Osteoblast (primary cell): ENCODE measurements at places on chromosomes 2 and 18. TPM values are rescaled to one million over a fixed set of nuclear protein-coding genes. Genes with fewer than 3 reads are reported as not detected.
A peak's percentile ranks its signal among the peaks of the same experiment; 100 is the strongest.

DNA sequence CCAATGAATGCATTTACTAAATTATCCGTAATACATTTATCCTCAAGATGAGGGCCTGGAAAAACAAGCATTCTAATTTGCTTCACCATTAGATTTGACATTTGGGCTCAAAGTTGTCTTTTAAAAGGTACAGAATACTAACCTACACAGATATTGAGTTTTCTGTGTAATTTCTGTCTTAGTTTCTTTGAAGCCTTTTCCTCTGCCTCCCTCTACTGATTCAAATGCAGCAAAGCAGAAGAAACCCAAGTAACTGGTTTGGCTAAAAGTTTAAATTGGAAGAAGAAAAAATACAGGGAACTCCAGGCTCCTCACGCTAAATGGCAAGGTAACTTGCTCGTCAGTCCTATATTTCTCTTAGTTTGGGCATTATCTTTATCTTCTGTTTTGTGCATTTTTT is 53.3 kb upstream of the SLC5A7 start:
- no peak for DNase-seq

Gene SLC38A11
- not detected in 2 replicates for total RNA-seq

DNA sequence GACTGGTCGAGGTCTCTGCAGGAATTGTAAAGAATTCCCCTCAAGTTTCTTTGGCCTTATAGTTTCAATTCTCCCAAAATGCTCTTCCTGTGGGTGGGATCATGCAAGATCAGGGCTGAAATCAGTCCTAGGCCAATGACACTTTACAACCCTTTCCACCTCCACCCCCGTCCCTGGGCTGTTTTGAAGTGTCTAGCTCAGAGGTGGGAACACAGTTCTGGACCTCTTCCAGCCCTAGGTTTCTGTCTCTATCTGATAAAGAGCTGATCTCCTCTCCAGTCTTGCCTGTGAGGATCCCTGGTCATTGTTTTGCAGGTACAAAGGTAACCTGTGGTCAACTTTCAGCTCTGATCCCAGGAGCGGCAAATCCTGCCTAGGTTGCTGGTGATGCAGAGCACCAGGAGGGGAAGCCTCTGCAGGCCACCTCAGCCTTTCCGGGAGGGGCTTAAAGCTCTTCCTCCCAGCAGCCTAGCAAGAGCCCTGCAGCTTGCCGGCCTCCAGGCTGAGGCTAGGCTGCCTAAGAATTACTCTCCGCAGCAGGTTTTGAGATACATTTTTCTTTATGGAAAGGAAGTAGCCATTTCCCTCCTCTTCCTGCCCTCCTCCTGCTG is 69.8 kb upstream of the WIPF1 start:
- no peak for DNase-seq

GRCh38 chr18:60246606-60247005 is 126.0 kb downstream of the MC4R start:
- DNase-seq = no peak

GRCh38 chr2:6828299-6828584 is 37.5 kb downstream of the CMPK2 start:
- no peak for DNase-seq

DNA sequence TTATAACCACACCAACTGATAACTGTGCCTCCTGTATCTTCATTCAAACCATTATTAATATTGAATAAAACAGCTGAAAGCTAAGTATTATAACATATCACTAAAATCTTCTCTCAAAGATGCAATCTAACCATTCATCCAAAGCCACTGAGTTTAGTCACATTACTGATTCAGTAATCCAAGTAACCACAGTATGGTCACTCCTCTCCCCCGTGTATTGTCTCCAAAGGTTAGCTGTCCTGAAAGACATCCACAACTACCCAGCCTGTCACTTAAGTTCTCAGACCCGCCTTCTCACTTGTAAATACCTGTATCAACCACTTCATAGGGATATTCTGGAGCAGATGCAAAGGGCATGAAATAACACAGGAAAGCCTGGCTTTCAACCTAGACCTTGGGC is 213.4 kb upstream of the BOD1L2 start:
- no peak for DNase-seq

DNA sequence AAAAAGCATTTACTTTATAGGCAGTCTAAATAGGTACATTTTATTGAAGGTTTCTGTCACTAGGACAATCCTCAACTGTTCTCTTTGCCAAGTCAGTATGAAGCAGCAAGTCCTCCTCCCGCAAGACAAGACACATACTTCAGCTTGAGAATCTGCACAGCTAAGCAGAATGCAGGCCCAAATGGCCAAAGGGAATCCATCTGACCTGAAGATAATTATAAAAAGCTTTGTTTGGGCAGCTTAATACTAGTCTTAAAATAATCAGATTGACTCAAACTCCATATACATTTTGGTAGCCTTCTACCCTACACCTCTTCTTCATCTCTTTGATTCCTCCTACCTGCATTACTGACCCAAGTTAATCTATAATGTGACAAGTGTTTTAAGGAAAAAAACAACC is 1.8 kb downstream of the LANCL1 start:
- DNase-seq = no peak

- no peak for DNase-seq
Observed at GRCh38 chr18:2108591-2108990, 462.7 kb downstream of the METTL4 start.

- no peak for DNase-seq
Observed at GRCh38 chr2:54557601-54558187, 101.6 kb downstream of the SPTBN1 start.

Gene ZNF532
- total RNA-seq = 49.6 and 51.6 TPM in 2 replicates

Gene KCNG2
- total RNA-seq = not detected in 2 replicates

DNA sequence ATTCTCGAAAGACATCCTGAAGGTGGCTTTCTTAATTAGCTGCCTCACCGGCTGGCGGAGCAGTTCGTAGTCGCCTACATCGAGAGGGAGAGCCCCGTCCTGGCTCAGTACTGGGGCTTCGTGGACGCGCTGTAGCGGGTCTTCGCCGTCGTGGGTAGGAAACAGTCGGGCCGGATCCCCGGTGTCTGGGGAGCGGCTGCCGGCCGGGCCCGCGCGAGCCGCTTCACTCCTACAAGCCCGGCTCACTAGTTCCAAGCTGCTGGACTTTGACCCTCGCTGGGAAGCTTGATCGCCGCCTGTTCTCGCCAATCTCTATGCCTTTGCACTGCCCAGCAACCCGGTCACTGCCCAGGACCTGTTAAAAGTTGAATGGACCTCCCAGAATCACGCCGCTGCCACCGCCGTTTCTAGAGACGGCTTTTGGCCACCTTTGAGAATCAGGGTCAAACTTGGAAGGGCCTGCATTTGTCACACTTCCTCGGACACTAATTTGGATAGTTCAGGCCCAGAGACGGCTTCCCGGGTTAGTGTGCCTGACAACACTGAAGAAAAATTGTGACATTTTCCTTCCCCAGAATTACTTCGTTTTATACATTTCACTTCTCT is 41.4 kb upstream of the AKAIN1 start:
- DNase-seq = peak; percentile 23

DNA sequence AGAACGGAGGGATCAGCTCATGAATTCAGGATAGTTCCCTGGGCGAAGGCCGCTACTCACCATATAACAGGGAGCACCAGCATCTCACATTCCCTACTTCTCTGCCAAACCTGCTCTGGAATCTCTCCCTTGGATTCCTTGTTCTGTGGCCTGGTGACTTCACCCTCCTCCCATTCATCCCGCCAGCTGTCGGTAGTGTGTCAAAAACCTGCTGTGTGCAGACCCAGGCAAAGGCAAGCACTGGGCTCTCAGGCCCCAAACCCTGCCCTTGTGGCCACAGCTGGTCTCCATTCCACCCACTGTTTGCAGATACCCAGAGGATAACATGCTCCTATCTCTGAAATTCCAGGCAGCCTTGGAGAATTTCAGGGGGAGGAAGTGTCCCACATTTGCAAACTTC is 151.6 kb downstream of the CAPN13 start:
- DNase-seq = peak; percentile 43

Gene DSC3
- total RNA-seq = under 0.01 TPM in 2 replicates

DNA sequence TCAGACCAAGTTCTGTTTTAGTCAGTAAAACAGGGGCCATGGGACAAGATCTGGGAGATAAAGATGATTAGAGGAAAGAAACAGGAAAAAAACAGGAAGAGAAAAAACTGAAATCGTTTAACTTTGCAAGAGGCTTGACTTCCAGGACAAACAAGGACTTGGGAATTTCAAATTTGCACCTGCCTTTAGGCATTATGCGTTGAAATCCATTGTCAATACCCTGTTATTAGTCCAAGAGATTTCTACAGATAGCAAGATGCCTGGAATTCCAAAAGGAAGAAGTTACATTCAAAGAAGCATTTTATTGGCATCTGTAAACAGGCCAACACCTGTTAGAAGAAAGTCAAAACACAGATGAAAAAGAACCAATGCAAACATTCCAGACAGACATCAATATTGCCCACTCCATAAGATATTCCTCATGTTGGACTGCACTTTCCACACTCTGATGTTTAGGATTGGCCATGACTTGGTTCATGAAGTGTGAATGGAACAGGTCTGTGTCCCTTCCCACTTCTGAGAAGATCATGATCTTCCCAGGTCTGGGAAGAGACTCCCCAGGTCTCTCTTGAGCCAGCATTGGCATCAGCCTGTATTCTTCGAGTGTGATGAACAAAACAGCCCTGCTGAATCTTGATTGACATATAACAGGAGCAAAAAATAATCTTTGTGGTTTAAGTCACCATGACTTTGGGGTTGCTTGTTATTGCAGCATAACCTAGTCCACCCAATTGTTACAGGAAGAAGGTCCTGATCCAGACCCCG is 181.4 kb upstream of the FN1 start:
- DNase-seq = no peak

Gene SLC4A5
- 0.36 and 2.7 TPM in 2 replicates for total RNA-seq

- DNase-seq = no peak
Observed at GRCh38 chr2:24375349-24376087, 15.2 kb upstream of the ITSN2 start.

GRCh38 chr18:62245177-62245576 is 58.1 kb downstream of the RELCH start:
- no peak for DNase-seq

DNA sequence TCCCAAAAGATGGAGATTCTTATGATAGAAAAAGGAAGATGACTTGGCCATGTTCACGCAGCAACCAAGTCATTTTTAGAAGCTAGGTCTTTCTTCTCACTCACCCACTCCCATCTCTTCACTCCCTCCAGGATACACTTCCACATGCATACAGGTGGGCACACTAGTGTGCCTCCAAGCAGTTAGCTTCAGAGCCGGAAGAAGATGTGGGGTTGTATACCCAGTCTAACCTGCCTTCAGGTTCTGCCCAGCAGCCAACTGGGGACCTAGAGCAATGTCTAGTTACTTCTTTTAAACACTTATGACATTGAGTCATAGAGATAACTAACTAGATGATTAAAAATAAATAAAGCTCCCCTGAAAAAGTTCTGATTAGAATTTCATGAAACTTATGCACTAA is 21.8 kb upstream of the TANK start:
- no peak for DNase-seq

GRCh38 chr2:183243758-183244157 is 119.5 kb downstream of the NUP35 start:
- no peak for DNase-seq

DNA sequence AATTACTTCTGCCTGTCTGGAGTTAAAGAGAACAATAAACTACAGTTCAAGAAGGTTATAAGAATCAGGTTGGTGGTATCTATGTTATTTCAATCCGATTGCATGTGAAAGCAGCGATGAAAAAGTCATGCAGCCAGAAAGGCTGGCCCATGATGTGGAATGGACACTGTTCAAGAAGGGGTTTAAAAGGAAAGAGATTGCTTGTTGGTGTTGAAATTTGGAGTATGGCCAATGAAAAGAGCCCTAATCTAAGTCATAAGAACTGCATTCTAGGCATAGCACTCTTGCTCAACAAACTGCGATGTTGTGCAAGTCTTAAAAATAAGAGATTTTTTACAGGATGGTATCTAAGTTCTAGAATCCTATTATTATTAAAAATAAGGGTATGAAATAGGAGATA is 61.3 kb downstream of the EFEMP1 start:
- DNase-seq = peak; percentile 36

Gene ITM2C
- 52.2 and 63.7 TPM in 2 replicates for total RNA-seq

DNA sequence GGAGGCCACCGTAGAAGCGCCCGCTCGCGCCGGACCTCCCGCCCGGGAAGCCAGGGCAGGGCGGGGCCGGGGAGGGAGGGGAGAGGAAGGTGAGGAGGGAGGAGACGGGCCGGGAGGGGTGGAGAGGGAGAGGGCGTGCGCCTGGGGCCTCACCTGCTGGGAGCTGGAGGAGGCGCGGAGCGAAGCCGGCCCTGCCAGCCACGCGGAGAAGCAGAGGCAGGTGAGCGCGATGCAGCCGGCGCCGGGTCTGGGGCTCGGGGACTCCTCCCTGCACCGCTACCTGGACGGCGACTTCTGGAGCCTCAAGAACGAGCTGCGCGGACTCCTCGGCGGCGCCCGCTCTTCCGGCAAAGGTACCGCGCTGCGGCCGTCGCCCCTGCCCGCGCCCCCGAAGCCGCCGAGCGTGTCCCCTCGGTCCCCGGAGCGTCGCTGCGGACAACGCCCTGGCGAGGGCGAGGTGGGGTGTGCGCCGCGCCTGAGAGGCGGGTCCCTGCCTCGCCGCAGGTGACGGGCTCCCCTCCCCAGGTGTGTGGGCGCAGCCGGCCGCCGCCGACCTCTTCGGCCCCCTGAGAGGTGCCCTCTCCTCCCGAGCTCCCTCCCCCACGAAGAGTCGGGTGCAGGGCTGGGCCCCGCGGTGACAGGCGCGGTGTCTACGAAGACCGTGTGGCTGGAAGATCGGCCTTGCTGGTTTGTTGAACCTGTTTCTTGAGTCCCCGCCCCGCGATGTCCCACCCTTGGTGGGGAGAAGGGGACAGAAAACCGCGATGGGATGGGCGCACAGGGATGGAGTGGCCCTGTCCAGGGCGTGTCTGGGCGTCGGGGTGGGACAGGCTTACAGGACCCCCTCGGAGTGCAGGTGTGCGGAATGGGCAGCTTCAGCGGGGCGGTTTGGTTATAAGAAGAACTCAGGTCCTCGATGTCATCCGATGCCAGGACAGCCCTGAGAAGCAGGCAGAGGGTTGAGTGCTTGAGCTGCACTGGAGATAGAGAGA is at the start of gene ACOXL:
Gene ACOXL, plus strand, starts transcription at position 152 of the 992 bp plus-strand sequence. CDS start 35,817 bp downstream, outside the sequence.
- peak; percentile 50 for DNase-seq

GRCh38 chr2:231312066-231312465 is 83.4 kb upstream of the B3GNT7 start:
- no peak for DNase-seq

- no peak for DNase-seq
Observed at GRCh38 chr2:157843935-157844334, 32.2 kb downstream of the ACVR1 start.
